Fibroblast of the aortic adventitia (primary cell): ENCODE measurements at places on chromosomes 7 and 10.
A peak's percentile ranks its signal among the peaks of the same experiment; 100 is the strongest.

DNA sequence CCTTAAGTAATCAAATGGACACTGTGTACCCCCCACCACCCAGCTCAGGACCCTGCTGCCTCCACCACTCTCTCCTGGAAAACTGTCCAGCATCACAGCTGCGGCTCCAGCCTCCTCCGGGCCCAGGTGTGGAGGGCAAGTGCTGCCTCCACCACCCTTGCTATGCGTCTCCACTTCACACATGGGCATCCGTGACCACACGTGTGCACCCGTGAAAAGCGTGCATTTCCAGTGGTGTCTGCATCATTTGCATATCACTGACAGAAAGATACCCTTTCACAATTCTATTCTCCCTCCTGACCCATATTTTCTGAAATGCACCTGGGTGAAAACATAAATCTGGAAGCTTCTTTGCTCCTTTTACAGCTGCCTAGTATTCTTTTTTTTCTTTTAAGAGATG, 89.7 kb upstream of the PDGFA start:
- DNase-seq: no peak

- DNase-seq: no peak
Measured at GRCh38 chr10:61124756-61125530, 181.0 kb upstream of the RHOBTB1 start.

DNA sequence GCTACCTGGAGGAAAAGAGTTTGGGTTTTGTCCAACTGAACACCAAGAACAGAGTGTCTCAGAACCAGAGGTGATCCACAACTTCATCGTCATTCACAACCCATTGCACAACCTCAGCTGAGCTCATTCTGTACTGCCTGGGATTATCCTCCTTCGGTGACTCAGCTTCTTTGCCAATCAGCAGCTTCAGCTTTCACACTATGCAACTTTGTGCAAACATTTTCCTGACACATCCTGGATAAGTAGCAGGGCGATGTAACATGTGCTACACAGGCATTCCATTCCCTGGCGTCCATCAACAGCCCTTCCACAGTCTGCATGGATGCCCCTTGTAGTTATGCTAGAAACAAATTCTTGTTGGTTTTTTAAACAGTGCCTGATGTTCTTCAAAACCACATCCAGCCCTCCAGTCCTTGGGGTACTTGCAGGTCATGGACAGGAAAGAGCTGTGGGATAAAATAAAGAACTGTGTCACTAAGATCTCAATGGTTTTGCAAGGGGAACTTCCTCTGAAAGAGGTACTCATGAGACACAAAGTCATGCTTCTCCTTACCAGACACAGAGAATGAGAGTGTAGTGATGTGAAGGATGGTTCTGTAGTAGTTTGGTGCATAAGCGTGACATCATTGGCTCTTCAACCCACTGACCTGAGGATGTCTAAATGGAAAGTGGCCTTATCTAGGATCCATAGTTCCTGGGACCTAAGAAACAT, 478.5 kb downstream of the KIF20B start:
- peak; percentile 97 for DNase-seq

DNA sequence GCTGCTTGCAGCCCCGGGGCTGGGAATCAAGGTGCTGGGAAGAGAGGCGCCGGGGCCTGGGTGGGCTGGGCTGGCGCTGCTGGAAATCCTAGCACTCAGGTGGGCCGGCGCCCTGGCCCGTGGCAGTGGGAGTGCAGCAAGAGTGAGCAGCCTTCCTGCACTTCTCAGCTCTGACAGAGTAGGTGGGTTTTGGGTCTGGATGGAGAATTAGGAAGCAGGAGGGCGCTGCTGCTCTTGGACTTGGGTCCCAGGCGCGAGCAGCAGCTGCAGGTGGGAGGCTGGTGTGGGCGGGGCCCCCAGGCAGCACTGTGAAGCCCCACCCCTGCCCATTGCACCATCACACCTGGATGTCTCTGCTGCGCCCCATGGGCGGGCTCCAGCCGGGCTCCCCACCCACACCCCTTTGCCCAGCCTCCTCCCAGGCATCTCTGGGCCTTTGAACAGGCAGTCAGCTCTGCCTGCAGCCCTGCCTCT, 6.0 kb downstream of the BRI3 start:
- DNase-seq: no peak

DNA sequence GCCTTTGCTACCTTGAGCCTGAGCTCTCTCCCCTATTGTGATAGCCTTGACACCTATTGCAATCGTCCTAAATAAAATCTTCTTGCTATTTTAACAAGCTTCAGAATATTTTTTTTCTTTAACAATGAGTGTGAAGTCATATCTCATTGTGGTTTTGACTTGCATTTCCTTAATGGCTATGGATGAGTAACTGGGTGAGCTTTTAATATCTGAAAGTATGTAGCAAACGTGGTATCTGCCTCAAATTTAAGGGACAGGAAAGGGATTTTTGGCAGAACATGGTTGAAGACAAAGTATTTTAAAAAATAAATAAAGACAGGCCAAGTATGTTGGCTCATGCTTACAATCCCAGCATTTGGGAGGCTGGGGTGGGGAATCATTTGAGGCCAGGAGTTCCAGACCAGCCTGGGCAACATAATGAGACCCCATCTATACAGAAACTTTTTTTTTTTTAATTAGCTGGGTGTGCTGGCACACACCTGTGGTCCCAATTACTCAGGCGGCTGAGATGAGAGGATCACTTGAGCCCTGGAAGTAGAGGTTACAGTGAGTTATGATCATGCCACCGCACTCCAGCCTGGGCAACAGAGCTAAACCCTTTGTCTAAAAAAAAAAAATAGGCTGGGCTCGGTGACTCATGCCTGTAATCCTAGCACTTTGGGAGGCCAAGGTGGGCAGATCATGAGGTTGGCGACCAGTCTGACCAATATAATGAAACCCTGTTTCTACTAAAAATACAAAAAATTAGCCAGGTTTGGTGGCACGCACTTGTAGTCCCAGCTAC, 319.3 kb upstream of the NRP1 start:
- DNase-seq: peak; percentile 95

DNA sequence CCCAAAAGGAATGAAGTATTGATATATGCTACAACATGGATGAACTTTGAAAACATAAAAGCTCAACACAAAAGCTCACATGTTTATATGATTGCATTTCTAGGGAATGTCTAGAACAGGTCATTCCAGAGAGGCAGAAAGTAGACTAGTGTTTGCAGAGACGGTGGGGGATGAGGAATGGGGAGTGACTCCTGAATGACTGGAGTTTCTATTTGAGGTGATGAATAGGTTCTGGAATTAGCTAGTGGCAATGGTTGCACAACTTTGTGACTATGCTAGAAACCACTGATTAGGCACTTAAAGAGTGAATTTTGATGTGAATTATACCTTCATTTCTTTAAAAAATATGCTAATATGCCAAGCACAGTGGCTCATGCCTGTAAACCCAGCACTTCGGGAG, 6.9 kb downstream of the KPNA7 start:
- DNase-seq: peak; percentile 75

GRCh38 chr7:158948376-158948775, 92.0 kb downstream of the DYNC2I1 start:
- DNase-seq: no peak

- DNase-seq: no peak
Measured at GRCh38 chr10:5360318-5360915, 4.3 kb upstream of the UCN3 start.

GRCh38 chr10:612696-613095, 76.8 kb downstream of the DIP2C start:
- no peak for DNase-seq

- DNase-seq: peak; percentile 60
Measured at GRCh38 chr10:57657164-57657765, 610.4 kb downstream of the IPMK start.

GRCh38 chr7:101744588-101744987, 72.8 kb upstream of the CUX1 start:
- no peak for DNase-seq

- DNase-seq: no peak
Measured at GRCh38 chr10:99920486-99920885, 89.3 kb downstream of the DNMBP start.

GRCh38 chr10:111128331-111129180, 51.7 kb downstream of the ADRA2A start:
- peak; percentile 10 for DNase-seq

DNA sequence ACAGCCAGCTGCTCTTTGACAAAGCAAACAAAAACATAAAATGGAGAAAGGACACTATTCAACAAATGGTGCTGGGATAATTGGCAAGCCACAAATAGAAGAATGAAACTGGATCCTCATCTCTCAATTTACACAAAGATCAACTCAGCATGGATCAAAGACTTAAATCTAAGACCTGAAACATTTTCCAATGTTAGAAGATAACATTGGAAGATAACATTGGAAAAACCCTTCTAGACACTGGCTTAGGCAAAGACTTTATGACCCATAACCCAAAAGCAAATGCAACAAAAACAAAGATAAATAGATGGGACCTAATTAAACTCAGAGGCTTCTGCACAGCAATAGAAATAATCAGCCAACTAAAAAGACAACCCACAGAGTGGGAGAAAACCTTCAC, 425.7 kb upstream of the SEMA3D start:
- no peak for DNase-seq

DNA sequence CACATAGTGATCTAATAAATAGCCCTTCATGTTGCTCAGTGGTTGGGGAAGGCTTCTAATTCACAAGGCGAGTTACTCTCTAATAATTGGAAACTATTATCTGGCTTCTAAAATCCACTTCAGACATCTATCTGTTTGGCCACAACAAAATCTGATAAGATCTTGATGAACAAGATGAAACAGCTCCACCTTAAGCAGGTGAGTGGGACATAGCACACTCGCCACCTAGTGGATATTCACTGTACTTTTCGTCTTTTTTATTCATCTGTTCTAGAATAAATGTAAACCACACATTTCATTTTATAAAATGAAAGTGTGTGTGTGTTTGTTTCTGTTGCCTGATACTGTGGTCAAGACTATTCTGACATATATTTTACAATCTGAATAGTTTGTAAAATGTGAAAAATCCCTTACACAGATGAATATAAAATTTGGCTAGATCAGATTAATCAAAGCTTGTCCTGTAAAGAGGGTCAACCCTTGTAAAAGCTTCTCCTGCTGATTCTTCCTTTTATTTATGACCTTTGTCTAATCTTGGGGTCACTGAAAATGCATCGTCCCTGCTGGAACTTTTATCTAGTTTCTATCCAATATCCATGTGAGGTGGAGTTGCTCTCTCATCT, 26.5 kb upstream of the CNTNAP2 start:
- DNase-seq: peak; percentile 2

DNA sequence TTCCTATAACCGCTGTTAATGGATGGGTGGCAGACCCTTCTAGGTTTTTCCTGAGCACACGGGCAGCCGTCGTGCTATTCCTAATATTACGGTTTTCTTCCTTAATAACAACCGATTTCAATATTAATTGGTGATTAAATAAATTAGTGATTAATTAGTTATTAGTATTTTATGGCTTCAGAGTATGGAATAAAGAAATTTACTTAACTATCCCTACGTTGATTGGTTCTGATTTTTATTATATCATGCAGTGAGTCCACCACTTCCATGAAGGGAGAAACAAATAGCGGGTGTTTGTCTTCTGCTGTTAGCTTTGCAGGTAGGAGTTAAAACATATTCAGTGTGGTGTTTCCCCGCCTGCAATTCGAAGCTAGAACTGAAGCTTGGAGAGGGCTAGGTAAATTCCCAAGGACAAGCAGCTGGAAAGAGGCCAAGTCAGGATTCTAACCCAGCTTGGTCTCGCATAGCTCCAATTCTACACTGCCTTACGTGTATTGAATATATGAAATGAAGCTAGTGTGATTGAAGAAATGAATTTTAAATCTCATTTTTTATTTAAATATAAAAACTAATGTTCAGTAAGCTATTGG, 928 bp upstream of the CSTF2T start:
- no peak for DNase-seq

- DNase-seq: peak; percentile 47
Measured at GRCh38 chr10:113060201-113061053, 110.4 kb downstream of the TCF7L2 start.

GRCh38 chr10:69492091-69492745, 41.0 kb downstream of the TSPAN15 start:
- no peak for DNase-seq

DNA sequence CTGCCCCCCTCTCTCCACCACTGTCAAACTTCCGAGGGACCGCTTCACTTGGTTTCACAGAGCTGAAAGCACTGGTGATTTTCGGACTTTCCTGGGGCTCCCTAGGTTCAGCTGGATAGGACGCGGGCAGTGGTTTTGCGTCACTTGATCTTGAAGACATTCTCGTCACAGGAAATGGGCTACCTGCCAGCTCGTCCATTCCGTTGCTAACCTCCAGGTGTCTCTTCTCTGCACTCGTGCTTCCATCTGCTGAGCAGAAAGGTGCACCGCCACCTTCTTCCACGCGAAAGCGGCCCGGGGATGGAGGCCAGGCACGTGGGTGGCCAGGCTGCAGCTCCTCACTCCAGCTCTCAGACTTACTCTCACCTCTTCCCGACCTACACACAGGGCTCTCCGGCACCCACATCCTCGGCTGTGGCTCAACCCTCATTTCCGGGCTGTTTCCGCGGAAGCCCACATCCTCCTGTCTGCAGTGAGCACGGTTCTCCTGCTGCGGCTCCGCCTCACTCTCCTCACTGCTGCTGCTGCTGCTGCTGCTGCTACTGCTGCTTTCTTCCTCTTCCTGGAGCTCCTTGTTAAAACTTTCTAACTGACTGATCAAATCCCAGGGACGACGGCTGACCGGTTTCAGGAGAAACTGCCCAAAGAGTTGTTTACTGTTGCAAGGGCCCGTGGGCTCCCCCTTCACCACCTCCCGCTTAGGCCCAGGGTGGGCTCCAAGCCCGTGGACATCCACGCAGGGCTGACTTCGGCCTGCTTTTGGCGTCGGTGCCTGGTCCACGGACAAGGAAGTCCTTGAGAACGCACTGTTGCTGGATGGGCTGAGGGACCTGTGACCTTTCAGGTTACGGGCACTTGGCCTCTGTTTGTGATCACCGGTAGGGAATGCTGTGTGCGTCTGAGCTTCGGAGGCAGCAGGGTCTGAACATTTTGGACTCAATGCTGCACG, 32.1 kb downstream of the JCAD start:
- DNase-seq: no peak

DNA sequence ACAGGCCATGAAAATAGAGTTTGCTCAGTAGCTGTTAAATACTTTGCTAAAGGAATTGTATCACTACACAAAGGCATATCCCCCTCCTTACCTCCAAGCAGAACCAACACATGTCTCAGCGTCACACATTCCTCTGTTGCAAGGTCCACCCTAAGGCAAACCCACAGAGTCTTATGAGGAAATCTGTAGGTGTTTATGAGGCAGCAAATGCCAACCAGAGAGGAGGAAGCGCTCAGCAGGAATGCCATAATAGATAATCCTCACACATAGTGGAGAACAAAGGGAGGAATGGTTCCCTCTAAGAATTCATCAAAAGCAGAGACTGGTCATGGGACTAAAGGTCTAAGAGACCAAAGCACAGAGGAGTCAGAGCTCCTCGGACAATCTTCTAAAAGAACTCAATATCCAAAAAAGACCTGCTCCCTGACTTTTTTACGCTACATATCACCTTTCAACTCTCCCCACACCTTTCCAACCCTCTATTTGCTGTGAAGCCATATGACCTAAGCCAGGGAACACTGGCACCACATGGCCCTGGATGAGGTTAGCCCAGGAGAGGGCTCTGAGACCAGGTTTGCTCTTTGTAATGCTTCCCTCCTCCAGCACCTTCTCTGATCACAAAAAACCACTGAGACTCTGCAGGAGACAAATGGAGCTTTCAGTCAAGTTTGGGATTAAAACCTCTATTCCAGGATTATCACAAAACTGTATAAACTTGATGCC, 7.3 kb downstream of the SLC25A13 start:
- DNase-seq: no peak

- peak; percentile 89 for DNase-seq
Measured at GRCh38 chr7:50812841-50813475, 30.3 kb upstream of the GRB10 start.

- DNase-seq: no peak
Measured at GRCh38 chr7:151899513-151900360, 22.8 kb upstream of the PRKAG2 start.

GRCh38 chr10:49367600-49367999, 28.3 kb downstream of the DRGX start:
- DNase-seq: no peak
